COR-L47 (cell line): ENCODE measurements at places on chromosomes 5 and 9.
A peak's percentile ranks its signal among the peaks of the same experiment; 100 is the strongest.

DNA sequence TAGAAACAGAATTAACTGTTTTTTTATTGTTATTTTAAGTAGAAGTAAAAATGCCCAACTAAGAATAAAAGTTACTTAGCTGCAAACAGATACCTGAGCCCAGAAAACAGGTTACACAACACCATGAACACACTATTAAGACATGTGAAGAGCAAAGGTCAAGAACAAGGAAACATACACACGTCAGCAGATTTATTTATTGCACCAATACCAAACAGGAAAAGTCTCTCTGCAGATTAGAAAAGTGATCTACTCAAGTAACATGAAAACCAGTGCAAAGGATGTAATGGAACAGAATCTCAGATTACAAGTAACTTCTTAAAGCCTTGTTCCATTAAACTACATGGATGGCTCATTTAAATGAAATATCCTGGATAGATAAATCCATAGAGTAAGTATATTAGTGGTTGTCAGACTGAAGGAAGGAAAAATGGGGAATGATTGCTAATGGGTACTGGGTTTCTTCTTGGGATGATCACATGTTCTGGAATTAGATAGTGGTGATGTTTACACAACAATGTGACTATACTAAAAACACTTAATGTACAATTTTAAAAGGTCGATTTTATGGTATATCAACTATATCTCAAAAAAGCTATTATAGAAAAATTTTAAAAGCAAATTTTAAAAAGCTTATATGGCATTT, 6.1 kb downstream of the SAR1B start:
- no peak for DNase-seq

DNA sequence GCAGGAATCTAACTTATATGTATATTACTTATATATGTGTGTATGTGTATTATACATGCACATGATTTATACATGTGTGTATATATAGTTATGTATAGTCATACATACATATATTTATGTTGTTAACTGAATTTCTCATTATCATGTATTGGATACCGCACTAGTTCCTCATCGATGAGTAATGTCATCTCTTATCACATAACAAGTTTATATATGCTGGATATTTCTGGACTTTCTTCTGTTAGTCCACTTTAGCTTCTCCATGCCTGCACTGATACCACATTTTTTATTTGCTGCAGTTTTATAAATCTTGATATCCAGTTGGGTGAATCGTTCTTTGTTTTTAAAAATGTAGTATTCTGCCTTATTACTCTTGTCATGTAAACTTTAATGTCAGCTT, 50.2 kb downstream of the APC start:
- no peak for DNase-seq

DNA sequence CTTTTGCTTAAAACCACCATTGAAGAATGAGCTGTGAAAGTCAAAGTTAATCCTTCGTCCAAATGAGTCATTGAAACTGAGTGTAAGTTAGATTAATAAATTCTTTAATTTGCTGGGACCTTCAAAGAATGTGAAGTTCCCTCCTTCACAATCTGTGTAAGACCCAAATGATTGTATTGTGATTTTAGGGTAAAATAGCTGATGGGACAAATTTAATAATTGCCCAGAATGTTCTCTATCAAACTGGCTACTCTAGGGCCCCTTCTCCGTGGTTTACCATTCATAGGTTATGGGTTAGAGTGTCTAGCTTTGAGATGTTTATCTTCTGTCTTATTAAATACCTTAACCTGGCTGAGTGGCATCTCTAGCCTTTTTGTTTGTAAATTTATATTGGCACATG, 11.9 kb downstream of the C1QTNF3 start:
- no peak for DNase-seq

GRCh38 chr9:116987721-116988485, 300.8 kb downstream of the TRIM32 start:
- DNase-seq = no peak

DNA sequence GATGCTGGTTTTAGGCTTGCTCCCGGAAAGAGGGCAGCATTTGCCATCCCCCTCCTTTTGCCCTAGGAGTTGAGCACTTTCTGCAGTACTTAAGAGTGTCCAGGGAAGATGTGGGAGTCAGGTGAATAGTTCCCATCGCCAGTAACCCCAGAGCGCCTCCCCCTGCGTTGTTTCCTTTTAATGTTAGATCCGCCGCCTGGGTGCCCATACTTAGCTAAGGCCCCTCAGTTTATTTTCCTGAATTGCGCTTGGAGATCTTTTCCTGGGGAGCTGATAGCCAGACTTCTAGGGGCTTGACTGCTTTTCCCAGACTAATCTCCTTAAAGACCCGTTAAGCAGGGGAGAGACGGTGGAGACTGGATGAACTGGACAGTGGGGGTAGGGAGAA, 377 bp upstream of the PCDHAC2 start:
- DNase-seq = no peak

DNA sequence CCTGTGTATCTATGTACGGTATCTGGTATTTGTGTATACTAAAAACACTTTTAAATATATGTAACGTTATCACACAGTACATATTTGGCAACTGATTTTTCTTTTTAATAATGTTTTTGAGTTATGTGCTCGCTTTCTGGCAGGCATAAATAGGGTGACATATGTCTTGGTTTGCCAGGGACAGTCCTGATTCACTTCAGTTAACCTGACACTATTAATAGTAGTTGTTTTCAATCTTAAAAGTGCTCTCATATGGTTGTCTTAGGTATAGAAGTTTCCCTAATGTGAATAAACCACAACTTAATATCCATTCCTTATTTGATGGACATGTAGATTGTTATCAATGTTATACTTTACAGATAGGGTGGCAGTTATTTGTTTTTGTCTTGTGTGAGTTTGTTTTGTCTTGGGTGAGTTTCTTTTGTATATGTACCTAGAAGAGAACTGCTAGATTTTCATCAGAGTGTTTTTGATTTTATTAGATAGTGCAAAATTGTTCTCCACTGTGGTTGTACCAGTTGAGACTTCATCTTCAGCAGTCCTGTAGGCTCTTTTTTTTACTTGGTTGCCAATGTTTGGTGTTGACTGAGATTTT, 7.9 kb downstream of the G3BP1 start:
- DNase-seq = no peak

DNA sequence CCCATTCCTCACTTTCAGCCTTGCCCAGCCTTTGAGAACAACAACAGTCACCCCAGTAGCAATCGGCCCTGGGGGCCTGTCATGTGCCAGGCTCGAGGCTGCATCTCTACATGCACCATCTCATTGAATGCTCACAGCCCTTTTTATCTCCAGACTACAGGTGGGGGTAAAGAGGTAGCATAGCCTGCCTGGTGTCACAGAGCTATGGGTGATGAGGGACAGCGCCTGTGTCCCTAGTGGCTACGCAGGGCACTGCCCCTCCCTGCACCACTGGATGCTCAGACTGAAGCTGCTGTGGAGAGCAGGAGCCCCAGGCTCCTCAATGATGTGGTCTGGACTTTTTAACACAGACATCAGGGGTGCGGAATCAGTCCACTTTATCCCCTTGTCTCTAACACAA, 2.8 kb downstream of the CAMK2A start:
- peak; percentile 24 for DNase-seq
